ENCODE measurements at places on chromosomes 5 and 9.

GRCh38 chr5:3103262-3103811 lies 351.9 kb upstream of the IRX2 start:
- no peak for DNase-seq

DNA sequence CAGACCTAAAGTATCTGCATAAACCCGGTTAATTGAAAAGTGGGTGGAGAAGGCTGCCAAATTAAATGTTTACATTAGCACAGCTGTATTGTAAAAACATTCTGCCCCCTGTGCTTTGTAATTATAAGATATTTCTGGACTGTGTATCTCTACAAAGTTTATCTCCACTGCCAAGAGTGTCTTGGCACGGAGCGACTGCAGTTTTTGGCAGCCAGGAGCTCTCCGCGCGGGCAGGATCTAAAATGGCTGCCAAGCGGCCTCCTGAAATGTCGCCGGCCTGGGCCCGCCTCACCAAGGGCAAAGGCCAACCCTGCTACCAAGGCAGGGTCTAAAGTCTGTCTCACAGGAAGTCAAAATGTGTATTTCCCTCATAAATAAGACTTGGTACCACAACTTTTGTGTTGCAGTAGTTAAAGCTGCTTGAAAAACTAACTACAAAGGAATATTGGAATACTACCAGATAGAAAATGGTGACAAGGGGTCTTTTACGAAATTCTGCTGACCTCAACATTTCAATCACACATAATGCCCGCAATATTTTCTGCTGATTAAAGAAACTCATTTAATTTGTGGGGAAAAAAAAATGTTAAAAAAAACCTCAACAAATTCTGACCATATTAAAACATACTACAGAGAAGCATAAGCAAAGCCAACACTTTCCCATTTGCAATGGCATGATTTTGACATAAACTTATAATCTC lies 110.4 kb downstream of the NFIB start:
- DNase-seq, result no peak

DNA sequence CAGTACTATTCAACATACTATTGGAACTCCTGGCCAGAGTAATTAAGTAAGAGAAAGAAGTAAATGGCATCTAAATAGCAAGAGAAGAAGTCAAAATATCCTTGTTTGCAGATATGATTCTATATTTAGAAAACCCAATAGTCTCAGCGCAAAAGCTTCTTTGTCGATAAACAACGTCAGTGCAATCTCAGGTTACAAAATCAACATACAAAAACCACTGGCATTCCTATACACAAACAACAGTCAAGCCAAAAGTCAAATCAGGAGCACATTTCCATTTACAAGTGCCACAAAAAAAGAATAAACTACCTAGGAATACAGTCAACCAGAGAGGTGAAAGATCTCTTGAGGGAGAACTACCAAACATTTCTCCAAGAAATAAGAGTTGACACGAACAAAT lies 1901.9 kb upstream of the ACO1 start:
- no peak for DNase-seq

DNA sequence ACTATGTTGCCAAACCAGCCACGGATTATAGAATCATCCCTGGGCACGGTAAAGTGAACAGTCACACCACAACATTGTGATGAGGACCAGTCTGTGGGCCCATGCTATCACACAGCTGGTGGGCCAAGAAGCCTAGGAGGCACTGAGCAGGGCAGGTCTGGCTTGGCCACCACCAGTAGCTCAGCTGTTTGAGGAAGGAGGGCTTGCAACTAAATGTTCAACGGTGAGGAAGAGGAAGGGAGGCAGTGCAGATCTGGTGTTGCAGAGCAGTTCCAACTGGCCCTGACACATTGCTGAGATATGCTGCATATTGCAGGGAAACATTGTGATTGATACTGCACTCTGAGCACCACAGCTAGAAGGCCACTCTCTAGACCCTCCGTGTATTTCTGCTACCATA lies 77.9 kb upstream of the ATG10 start:
- no peak for DNase-seq

DNA sequence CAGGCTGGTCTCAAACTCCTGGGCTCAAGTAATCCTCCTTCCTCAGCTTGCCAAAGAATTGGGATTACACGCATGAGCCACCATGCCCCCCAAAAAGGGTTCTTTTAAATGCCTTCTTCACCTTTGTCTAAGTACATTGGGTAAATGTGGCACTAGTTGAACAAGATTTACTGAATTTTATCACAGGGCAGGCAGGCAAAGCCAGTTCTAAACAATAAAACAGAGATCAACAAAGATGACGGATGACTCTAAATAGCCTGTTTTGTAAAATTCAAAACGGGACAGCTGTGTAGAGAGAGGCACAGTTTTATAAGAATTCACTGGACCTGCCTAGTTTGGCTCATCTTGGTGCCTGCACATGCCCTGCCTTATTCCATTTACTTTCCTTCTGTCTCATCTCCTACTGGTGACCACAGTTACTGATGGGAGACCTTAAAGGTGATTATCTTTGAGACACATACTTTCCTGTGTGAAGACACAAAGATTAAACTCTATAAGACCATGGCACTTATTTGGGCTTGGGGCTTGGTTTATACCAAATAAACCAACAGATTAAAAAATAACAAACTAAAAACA lies 149.6 kb upstream of the DMRT1 start:
- no peak for DNase-seq

DNA sequence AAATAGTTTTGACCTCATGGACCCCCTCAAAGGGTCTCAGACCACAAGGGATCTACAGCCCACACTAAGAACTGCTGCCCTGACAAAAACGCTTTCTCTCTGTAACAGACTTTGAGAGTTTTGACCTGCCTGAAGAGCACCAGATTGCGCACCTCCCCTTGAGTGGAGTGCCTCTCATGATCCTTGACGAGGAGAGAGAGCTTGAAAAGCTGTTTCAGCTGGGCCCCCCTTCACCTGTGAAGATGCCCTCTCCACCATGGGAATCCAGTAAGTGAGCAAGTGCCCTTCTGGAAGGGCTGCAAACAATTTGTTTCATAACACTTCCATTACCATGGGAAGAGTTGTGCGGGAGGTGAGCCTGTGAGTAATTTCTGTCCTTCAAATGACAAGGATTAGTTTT lies 6.0 kb downstream of the PTTG1 start:
- DNase-seq, result no peak

DNA sequence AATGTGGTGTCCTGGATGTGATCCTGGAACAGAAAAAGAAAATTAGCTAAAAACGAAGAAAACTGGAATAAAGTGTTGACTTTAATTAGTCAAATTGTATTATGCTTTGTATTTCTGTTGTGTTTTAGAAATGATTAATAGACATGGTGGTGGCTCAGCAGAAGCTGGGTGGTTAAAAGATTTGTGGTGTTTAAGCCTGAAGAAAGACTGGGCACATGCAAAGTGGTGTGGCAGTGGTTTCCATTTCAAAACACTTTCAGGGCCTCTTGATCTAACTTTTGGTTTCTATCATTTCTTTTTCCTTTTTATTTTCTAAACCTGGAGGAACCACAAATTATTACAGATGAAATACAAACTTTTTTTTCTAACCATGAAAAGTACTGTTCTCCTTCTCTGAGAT lies 44.1 kb downstream of the ADGRV1 start:
- DNase-seq, result no peak

GRCh38 chr5:96506376-96506775 lies 73.3 kb upstream of the PCSK1 start:
- no peak for DNase-seq

DNA sequence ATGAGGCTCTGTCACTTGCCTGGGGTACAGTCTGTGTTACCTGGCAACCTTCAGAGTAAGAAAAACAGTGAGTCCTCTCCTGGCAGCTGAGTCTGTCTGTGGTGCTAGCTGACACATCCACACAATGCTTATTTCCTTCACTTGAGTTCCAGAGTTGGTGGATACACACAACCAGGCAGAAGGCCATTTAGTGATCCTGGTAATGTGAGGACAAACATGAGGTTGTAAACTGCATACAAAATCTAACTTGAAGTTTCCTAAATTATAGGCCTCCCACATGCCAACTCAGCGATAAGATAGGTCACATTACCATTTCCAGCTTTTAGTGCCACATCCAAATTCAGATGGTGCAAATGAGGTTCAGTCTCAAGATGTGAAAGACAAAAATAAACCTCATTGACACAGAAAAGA lies 125.5 kb downstream of the DCP2 start:
- no peak for DNase-seq

- no peak for DNase-seq
Observed at GRCh38 chr5:41863871-41864486, 6.2 kb downstream of the OXCT1 start.

GRCh38 chr9:26159575-26160392 lies 481.5 kb upstream of the TUSC1 start:
- DNase-seq, result no peak

- DNase-seq, result no peak
Observed at GRCh38 chr5:119860463-119860862, 231.1 kb downstream of the FAM170A start.

- DNase-seq, result no peak
Observed at GRCh38 chr5:129465776-129466344, 5.8 kb downstream of the ADAMTS19 start.

- DNase-seq, result no peak
Observed at GRCh38 chr9:125524583-125525355, 182.2 kb downstream of the MAPKAP1 start.

DNA sequence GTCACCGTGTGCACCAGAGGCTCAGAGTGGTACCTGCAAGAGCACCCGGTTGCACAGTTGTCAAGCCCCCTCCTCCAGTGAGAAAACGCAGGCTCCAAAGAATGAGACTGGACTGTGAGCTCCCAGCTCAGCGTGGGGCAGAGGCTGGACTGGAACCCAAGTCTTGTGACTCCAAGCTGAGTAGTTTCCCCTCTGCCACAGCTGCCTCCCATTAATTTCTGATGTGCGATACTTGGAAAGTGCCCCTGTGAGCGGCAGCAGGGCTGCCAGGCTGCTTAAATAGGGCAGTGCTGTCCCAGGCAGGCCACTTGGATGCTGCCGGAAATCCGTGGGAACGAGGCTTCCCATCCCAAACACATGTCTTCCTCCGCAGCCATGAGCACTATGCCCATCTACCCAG lies 62.2 kb upstream of the ANGPTL2 start:
- no peak for DNase-seq

DNA sequence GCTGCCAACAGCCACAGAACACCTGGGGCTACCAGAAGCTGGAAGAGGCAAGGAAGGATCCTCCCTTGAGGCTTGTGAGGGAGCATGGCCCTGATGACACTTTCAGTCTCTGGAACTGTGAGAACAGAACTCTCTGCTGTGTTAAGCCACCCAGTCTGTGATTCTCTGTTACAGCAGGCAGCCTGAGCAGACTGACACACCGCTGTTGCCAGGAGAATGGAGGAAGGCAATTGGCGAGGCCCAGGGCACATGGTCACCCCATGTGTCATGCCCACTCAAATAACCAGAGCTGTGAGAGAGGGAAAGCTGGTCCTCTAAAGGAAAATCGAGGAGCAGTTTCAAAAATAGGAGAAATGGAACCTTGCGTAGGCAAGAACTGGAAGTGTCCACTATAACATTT lies 12.0 kb upstream of the KIF4B start:
- DNase-seq, result no peak

- no peak for DNase-seq
Observed at GRCh38 chr5:142926549-142926948, 156.4 kb downstream of the ARHGAP26 start.

DNA sequence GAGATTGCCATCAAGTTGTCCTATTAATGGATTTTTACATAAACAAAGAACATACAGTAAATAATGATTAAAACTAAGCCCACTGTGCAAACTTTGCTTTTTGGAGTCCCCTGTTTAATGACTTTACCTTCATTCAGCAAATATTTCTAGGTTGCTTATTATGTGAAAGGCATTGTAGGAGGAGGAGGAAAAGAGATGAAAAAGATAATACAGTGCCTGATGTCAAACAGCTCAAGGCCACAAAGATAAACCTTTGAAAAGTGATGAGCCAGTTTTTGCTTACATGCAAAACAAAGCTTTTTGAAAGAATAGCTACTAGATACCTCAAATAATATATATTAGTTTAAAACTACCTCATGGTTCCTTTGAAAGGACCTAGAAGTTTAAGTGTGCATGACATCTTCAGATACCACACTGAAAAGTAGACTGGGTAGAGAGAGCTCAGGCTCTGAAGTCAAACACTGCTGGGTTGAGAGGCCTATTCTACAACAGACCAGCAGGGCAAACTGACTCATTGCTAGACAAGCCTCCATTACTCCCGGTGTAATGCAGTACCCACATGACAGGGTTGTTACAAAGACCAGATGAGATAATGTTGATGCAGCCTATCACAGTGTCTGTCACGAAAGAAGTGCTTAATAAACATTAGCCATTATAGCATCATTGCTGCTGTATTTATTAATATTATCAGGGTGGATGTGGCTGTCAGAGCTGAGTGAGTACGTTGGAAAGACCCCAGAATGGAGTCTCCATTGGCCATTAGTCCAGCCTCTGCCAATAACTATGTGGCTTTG lies 11.8 kb downstream of the DEPDC1B start:
- no peak for DNase-seq

- DNase-seq, result no peak
Observed at GRCh38 chr9:130215341-130216119, 43.3 kb downstream of the NCS1 start.
